ENCODE measurements at places on chromosomes 11 and 22. TPM values are rescaled to one million over a fixed set of nuclear protein-coding genes. Genes with fewer than 3 reads are reported as not detected.

- no peaks in the 10 kb centered on the region for H3K27me3 ChIP-seq
- no peaks in the 10 kb centered on the region for H3K4me1 ChIP-seq
- H3K27ac ChIP-seq, result no peak overlapping the region
- H3K36me3 ChIP-seq, result no peaks in the 10 kb centered on the region
Observed at GRCh38 chr22:29738118-29738815, 18.5 kb downstream of the CABP7 start.

- DNase-seq, result no peak
- H3K4me1 ChIP-seq, result no peaks in the 10 kb centered on the region
- no peaks in the 10 kb centered on the region for H3K36me3 ChIP-seq
- H3K27ac ChIP-seq, result no peak overlapping the region
Observed at GRCh38 chr11:86209806-86210657, 34.5 kb upstream of the EED start.

Gene PKP3
- total RNA-seq, result 58.6 TPM

- H3K4me3 ChIP-seq, result no peak overlapping the region
- no peak overlapping the region for H3K27ac ChIP-seq
- DNase-seq, result no peak
- no peaks in the 10 kb centered on the region for H3K4me1 ChIP-seq
Observed at GRCh38 chr11:110479108-110480101, 49.7 kb downstream of the FDX1 start.

Gene VPREB1
- total RNA-seq, result not detected

DNA sequence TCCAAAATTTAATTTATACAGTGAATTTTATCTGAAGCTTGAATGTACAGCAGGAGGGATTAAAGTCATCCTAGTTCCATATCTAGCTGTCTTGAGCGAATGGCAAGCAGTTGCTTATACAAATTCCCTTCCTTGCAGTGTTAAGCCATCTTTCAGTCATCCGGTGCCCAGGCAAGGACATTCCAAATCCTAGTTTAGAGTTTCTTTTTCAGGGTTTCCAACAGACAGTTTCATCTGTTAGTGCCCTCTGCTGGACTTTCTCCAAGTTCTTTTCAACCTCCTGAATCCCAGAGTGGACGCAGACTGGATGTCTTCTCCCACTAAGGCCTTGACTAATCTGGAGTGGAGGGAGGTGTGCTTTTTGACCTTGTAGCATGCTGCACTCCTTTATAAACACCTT lies 45.4 kb downstream of the GRAMD1B start:
- no peaks in the 10 kb centered on the region for H3K36me3 ChIP-seq
- no peak overlapping the region for H3K4me3 ChIP-seq
- H3K27ac ChIP-seq, result no peak overlapping the region
- no peak for DNase-seq
- no peaks in the 10 kb centered on the region for H3K4me1 ChIP-seq

DNA sequence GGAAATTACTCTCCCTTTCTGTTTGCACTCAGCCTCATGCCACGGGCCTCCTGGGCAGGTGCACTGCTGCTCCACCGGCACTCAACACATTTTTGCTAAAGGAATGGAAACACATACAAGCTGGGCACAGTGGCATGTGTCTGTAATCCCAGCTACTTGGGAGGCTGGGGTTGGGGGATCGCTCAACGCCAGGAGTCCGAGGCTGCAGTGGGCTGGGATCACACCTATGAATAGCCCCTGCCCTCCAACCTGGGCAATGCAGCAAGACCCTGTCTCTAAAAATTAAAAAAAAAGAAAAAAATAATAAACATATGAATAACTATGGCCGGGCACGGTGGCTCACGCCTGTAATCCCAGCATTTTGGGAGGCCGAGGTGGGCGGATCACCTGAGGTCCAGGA lies 30.6 kb downstream of the RRP7A start:
- H3K27ac ChIP-seq, result no peak overlapping the region
- no peaks in the 10 kb centered on the region for H3K36me3 ChIP-seq
- no peaks in the 10 kb centered on the region for H3K27me3 ChIP-seq
- no peak overlapping the region for H3K4me3 ChIP-seq
- H3K4me1 ChIP-seq, result no peaks in the 10 kb centered on the region

Gene C22orf42
- total RNA-seq, result 1.4 TPM

GRCh38 chr11:207863-208180 lies 314 bp downstream of the RIC8A start:
- peak overlapping the region; percentile 99 for H3K27ac ChIP-seq
- peaks cover 18% of the 10 kb centered on the region for H3K4me1 ChIP-seq
- no peaks in the 10 kb centered on the region for H3K27me3 ChIP-seq

DNA sequence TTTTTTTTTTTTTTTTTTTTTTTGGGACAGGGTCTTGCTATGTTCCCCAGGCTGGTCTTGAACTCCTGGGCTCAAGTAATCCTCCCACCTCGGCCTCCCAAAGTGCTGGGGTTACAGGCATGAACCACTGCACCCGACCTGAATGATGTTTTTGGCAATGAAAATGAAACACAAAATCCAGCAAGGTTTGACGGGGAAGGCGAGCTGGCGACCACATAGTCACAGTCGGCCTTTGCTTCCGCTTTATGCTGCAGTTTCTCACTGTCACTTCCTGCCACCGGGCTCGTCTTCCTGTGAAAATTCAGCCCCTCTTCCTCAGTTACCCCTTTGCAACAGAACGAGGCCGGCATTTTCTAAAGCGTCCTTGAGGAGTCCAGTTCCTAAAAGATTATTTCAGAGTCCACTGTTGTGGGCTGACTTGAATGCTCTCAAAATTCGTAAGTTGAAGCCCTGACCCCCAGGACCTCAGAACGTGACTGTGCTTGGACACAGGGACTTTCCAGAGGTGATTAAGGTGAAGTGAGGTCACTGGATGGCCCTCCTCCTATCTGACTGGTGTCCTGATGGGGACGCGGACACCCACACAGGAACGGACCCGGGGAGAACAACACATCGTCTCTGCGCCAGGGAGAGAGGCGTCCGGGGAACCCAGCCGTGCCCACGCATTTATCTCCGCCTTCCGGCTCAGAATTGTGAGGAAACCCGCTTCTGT lies 2.9 kb upstream of the BID start:
- H3K36me3 ChIP-seq, result no peaks in the 10 kb centered on the region
- no peak overlapping the region for H3K27ac ChIP-seq
- no peak for DNase-seq
- H3K4me3 ChIP-seq, result no peak overlapping the region
- H3K27me3 ChIP-seq, result no peaks in the 10 kb centered on the region
- no peaks in the 10 kb centered on the region for H3K4me1 ChIP-seq

GRCh38 chr11:59272771-59273372 lies 60.1 kb upstream of the MPEG1 start:
- H3K4me1 ChIP-seq, result peaks cover 5% of the 10 kb centered on the region
- no peaks in the 10 kb centered on the region for H3K36me3 ChIP-seq
- H3K27me3 ChIP-seq, result no peaks in the 10 kb centered on the region
- DNase-seq, result no peak

DNA sequence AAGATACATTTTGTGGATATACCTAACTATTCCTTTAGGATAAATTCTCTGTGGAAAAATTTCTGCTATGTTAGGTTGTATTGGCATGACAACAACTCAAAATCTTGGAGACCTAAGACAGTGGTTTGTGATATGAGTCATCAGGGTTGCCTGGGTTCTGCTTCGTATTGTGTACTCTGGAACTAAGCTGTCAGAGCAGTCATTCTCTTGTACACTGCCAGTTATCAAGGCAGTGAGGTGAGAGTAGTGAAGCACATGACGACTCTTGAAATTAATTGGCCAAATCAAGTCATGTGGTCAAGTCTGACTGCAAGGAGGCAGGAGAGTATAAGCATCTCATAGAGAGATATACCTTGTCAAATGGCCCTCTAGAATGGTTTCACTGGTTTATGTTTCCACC lies 104.4 kb downstream of the FANCF start:
- H3K27ac ChIP-seq, result no peak overlapping the region
- no peaks in the 10 kb centered on the region for H3K27me3 ChIP-seq
- DNase-seq, result no peak
- H3K36me3 ChIP-seq, result no peaks in the 10 kb centered on the region
- no peaks in the 10 kb centered on the region for H3K4me1 ChIP-seq

DNA sequence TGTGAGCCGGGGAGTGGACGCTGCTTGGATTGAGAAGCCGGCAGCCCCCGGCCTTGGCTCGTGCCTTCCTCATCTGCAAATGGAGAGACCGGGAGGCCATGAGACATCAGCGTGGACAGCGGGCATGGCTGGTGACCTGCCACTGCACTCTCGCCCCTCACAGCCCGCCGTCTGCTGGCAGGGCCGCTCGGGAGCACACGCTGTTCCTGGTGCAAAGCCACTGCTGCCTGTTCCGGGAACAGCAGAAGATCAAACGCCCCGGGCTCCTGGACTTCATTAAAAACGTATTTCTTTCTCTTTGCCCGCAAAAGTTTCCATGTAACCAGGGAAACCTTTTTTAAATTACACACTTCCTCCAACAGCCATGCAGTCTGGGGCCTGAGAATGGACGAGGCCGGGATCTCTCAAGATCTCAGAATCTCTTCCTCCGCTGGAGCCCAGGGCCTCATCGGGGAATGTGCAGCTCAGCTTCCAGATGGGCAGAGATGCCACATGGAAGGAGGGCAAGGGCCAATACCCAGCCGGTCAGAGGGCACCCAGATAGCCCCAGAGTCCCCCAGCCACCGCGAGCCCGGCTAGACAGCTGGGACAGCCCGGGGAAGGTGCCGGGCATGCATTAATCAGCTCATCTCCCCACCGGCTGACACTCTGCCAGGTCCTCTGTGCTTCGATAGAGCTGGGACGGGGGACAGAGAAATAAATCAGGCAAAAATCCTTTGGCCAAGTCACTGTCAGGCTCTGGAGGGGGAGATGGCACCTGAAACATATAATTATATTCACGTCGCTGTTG lies 62.8 kb upstream of the PRR5 start:
- peak overlapping the region; percentile 52 for H3K27ac ChIP-seq
- peaks cover 3% of the 10 kb centered on the region for H3K4me1 ChIP-seq
- H3K36me3 ChIP-seq, result no peaks in the 10 kb centered on the region
- no peaks in the 10 kb centered on the region for H3K27me3 ChIP-seq
- H3K4me3 ChIP-seq, result no peak overlapping the region

Gene NPTXR
- total RNA-seq, result 36.2 TPM

GRCh38 chr11:76310832-76311595 lies 69.9 kb downstream of the THAP12 start:
- DNase-seq, result no peak
- no peaks in the 10 kb centered on the region for H3K36me3 ChIP-seq
- H3K27me3 ChIP-seq, result no peaks in the 10 kb centered on the region

DNA sequence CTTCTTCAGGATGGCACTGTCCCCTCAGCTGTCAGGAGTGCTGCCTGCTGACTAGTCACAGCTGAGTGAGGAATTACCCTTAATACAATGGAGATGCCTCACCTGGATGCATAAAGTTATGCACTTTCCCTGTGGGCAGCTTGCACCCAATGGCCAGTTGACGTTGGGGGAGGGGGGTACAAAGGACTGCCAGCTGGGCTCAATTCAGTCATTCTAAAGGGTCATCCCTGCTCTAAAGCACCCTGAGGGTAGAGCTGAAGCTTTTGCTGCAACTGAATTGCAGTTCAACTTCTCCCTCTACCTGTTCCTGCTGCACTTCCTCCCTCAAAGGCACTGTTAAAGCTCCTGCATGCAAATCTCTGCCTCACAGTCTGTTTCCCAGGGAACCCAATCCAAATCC lies 147.8 kb upstream of the SESN3 start:
- H3K27me3 ChIP-seq, result no peaks in the 10 kb centered on the region
- no peak overlapping the region for H3K4me3 ChIP-seq
- H3K27ac ChIP-seq, result no peak overlapping the region
- no peaks in the 10 kb centered on the region for H3K4me1 ChIP-seq
- no peak for DNase-seq
- H3K36me3 ChIP-seq, result no peaks in the 10 kb centered on the region

Gene IGLL1
- 0.85 TPM for total RNA-seq

Gene CCDC134
- total RNA-seq, result 20.7 TPM

DNA sequence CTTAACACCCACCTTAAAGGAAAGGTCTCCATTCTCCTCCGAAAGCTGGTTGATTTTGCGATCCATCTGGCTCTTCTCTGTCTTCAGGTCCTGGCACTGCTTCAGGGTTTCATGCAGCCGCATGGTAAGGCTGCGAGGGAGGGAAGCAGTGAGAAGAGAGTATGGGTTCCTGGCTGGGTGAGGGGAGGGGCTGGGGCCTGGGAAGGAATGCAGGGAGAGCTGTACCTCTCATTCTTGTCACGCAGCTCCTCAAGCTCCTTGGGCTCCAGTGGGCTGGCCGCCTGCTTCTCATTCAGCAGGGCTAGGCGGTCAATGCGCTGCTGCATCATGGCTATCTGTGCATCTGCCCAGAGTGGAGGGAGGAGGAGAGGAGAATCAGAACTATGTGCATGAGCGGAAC lies 19.5 kb downstream of the IL18BP start:
- peaks cover 12% of the 10 kb centered on the region for H3K4me1 ChIP-seq
- H3K27ac ChIP-seq, result no peak overlapping the region
- H3K27me3 ChIP-seq, result no peaks in the 10 kb centered on the region
- no peak for DNase-seq
- H3K4me3 ChIP-seq, result no peak overlapping the region
- H3K36me3 ChIP-seq, result peaks cover 70% of the 10 kb centered on the region

DNA sequence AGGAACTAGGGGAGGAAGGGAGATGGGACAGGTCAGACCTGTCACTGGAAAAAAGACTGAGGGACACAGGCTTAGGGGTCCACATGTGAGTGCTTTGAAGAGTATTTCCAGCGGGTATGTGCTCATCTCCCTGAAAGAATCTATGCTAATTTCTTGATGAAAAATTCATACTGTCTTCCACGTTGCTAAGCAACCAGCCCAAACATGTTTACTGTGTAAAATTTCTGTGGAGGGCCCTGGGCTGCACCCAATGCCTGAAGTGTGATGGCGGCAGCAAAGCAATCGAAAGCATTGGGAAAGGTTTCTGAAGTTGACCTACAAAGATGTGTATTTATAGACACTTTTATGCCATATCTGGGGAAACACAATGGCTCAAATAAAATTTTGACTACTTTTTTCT lies 7.4 kb downstream of the SYT13 start:
- H3K4me3 ChIP-seq, result no peak overlapping the region
- no peaks in the 10 kb centered on the region for H3K27me3 ChIP-seq
- no peak overlapping the region for H3K27ac ChIP-seq

DNA sequence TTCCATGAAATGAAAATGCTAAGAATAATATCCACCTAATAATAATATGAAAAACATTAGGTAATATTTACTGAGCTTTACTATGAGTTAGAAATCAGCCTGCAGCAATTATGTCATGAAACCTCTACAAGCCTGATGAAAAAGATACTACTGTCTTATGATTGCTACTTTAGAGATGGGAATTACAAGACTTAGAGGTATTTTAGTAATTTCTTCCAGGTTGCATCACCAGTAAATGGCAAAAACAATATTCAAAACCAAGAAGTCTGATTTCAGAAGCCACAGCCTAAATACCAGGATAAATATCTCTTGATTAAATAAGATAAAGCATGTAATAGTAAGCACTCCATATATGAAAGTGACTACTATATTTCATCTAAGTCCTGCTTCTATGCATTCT lies 13.8 kb downstream of the OR5B21 start:
- no peak overlapping the region for H3K4me3 ChIP-seq
- DNase-seq, result no peak
- H3K27me3 ChIP-seq, result no peaks in the 10 kb centered on the region
- H3K27ac ChIP-seq, result no peak overlapping the region

Gene SLC37A2
- total RNA-seq, result 10.2 TPM

DNA sequence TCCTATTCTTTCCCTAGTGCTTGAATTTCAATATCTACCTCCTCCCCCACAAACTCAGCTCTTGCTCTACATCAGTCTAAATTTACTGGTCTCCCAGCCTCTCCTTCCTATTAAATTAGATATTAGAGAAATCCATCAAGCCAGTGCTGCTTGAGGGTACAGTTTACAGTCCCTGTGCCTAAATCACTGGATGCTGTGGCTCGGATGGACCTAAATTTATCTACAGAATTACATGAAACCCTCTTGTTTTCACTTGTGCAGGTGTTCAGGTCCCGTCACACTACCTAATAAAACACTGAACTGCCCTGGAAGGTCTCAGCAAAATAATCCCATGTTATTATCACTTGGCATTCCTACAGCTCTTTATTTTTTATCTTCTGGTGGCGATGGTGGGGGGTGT lies 134.7 kb upstream of the E2F8 start:
- no peaks in the 10 kb centered on the region for H3K4me1 ChIP-seq
- no peaks in the 10 kb centered on the region for H3K27me3 ChIP-seq

All from prostate gland (tissue), 2 donors.